Activated T-cell treated with anti-CD3 and anti-CD28 coated beads, Interleukin-2, amount 50 U/mL, for 4 hours (primary cell): ENCODE measurements at places on chromosomes 2 and 18. TPM values are rescaled to one million over a fixed set of nuclear protein-coding genes. Genes with fewer than 3 reads are reported as not detected.

The CYP26B1 gene
- total RNA-seq: not detected

The EPHA4 gene
- 2.4 TPM for total RNA-seq

The EFEMP1 gene
- total RNA-seq: 0.43 TPM

The RAMP1 gene
- total RNA-seq: 0.43 TPM

The DAW1 gene
- not detected for total RNA-seq

The GALNT3 gene
- 2.0 TPM for total RNA-seq

The SCG2 gene
- not detected for total RNA-seq

The CLEC4F gene
- not detected for total RNA-seq

The TUBA4B gene
- not detected for total RNA-seq

- no peak for DNase-seq
These were observed 148.5 kb upstream of the SATB2 start for GRCh38 chr2:199606193-199606780.

GRCh38 chr18:75478996-75479880 is 51.7 kb upstream of the SMIM21 start:
- no peak for DNase-seq

DNA sequence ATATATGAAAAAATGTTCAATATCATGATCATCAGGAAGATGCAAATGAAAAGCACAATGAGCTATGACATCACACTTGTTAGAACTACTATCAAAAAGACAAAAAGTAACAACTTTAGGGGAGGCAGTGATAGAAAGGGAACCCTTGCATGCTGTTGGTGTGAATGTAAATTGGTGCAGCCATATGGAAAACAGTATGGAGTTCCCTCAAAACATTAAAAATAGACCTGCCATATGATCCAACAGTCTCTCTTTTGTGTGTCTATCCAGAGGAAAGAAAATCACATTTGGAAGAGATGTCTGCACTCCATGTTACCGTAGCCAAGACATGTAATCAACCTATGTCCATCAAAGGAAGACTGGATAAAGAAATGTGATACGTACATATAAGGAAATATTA is 92.3 kb upstream of the ALKAL2 start:
- no peak for DNase-seq

DNA sequence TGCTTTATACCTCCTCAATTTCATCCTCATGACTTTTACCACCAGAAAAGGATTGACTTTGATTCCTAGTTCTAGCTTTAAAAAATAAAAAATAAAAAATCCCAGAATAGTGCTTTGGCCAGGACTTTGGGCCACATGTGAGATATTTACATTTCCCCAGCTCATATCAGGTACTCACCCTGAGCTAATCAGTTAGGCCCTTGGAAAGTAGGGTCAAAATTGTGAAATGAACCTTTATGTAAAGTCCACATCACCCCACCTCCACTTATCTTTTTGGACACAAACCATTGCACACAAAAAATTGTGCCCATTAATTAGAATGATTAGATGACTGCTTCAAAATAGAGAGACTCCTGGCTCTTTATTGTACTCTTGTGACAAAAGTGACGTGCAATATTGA is 17.2 kb downstream of the ME2 start:
- DNase-seq: no peak

DNA sequence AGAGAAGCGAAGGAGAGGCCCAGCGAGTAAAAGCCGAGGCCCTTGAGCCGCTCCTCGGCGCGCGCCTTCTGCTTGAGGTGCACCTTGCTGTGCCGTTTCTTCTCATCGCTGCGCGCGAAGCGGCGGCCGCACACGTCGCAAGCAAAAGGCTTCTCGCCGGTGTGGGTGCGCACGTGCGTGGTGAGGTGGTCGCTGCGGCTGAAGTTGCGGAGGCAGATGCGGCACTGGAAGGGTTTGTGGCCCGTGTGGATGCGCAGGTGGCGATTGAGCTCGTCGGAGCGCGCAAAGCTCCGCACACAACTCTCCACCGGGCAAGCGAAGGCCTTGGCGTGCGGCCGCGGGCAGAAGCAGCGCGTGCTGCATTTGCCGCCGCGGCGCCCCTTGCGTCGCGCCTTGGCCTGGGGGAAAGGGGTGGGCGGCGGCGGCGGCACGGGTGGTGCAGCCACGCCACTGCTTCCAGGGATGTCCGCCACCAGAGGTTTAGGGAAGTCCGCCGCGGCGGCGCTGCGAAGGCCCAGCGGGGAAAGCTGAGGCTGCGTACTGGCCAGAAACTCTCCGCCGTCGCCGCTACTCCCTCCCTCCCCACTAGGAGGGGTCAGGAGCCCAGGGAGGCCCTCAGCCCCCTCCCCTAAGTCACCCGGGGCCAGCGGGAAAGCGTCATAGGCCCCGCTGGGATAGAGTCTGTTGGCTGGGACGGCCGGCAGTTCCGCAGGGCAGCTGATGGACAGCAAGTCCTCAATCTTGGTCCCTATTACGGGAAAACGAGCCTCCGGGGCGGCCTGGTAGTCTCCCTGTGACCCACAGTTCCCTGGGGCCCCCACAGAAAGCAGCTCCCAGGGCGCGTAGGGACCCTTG is 1.7 kb downstream of the EGR4 start:
- no peak for DNase-seq

DNA sequence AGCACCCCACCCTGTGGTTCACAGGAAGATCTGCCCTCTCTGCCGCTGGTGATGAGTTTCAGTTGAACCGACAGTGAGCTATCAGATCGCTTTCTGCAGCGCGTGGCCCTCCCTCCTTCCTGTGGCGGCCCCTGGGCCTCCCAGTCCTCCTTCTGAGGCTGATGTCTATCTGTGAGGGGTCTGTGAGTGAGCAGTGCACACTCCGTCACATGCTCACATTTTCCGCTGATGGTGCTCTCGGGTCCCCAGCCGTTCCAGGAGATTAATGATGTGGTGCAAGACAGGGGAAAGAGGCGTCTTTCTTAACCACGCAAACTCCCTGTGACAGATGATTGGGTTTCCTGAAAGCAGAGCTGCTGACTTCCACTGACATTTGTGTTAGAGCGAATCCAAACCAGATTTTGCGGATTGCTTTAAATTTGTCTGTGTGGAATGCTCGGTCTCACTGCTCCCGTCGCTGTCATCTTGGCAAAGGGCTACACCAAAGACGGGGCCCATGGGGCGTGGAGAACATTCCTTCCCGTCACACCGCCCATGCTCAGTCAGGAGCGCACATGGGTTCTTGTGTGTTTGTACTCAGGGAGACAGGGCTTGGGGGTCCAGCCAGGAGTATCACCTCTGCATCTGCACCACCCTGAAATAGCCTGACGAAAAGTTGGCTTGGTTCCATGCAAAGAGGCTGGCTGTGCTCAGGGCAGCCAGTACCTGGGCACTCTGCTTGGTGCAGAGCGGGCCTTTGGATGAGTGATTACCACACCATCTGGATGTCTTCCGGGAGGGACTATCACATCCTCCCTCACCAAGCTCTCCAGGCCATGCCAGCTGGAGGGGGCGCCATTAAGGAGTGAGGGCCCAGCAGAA is 154.7 kb upstream of the HS6ST1 start:
- DNase-seq: no peak

DNA sequence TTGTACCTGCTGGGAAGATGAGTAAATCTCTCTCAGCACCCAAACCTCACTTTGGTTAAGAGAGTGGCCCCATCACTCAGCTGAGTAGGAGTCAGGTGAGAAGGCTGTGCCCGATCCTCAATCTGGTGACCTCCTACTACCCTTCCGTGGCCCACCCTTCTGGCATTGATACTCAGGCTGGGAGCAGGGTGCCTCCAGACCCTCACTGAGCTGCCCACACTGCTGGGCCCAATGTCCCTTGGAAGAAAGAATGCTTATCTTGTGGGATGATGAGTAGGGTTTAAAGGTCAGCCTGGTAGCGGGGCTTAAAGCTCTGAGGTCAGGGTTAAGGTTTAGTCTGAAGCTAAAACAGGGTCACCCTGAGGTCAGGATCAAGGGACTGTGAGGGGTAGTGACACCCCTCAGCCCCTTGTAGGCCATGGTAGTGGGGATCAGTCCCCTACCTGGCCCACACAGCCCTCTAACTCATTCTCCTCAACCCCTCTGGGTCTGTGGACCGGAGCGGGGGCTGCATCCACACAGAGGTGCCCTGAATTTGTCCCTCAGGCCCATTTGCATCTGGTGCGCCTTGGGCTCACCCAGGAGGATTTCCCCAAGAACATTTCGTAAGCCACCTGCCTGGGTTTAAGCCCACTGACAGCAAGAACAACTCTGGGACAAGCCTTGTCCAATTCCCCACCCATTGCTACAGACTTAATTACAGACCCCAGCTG is 123.8 kb downstream of the CYP26B1 start:
- no peak for DNase-seq

GRCh38 chr18:22394428-22394827 is 23.3 kb downstream of the CTAGE1 start:
- no peak for DNase-seq

DNA sequence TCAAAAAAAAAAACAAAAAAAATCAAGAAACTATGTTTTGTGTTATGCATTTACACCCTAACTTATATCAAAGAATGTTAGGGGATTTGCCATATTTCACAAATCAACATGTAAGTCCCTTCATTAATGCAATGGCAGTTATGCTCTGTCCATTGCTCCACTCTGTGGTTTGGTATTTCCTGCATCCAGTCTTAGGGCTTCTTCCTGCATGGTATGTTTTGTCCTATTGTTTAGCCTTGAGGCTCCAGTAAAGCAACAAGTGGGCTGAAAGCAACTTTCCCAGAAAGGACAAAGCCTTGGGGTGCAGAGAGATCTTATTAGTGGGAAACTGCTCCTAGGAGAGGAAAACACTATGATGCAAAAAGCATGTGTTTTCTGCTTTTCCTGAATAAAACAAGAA is 474.1 kb downstream of the IRS1 start:
- no peak for DNase-seq

DNA sequence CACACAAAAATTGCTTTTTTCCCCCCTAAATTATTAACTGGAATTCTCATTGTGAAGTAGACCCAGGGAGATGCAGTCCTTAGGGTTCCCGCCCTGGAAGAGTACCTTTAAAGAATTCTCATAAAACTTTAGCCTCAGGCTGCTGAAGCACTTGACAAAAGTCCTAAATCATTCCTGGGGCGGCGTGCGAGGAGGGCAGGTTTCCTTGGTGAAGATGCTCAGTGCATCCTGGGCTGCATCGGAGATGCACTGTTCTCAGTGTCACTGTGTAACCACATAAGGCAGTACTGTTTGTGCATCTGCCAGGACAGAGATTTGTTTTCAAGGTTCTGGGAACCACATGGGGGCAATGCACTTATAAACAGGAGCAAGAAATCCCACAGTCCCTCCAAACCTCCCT is 62.6 kb downstream of the ZNF236 start:
- DNase-seq: no peak

- DNase-seq: peak; percentile 62
These were observed at the start of gene ZBTB14 for GRCh38 chr18:5295231-5295920. Gene ZBTB14 (minus strand): TSS chr18:5295726. CDS start chr18:5293246, 2,480 bp downstream.

DNA sequence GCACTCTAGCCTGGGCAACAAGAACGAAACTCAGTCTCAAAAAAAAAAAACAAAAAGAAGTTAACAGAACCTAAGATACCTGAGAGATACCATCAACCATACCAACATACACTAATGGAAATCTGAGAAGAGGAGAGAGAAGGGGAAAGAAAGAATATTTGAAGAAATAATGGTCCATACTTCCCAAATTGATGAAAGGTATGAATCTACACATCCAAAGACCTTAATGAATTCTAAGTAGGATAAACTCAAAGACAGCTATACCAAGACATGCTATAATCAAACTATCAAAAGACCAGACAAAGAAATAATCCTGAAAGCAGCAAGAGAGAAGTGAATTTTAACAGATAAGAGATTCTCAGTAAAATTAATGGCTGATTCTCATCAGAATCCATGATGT is 109.6 kb downstream of the TRABD2A start:
- no peak for DNase-seq

DNA sequence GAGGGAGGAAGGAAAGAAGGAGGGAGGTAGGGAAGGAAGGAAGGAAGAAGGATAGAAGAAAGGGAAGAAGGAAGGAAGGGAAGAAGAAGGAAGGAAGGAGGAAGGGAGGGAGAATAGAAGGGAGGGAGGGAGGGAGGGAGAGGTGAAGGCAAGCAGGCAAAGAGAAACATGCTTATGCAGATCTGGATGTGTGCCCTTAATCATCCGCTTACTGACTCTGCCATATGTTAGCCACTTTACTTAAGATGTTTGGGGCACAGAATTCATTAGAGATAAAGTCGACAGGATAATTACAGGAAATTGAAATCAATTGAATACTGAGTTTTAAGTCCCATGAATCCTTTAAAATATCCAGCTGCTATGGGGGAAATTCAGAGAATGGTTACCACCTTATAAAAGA is 334.2 kb downstream of the GRB14 start:
- no peak for DNase-seq

DNA sequence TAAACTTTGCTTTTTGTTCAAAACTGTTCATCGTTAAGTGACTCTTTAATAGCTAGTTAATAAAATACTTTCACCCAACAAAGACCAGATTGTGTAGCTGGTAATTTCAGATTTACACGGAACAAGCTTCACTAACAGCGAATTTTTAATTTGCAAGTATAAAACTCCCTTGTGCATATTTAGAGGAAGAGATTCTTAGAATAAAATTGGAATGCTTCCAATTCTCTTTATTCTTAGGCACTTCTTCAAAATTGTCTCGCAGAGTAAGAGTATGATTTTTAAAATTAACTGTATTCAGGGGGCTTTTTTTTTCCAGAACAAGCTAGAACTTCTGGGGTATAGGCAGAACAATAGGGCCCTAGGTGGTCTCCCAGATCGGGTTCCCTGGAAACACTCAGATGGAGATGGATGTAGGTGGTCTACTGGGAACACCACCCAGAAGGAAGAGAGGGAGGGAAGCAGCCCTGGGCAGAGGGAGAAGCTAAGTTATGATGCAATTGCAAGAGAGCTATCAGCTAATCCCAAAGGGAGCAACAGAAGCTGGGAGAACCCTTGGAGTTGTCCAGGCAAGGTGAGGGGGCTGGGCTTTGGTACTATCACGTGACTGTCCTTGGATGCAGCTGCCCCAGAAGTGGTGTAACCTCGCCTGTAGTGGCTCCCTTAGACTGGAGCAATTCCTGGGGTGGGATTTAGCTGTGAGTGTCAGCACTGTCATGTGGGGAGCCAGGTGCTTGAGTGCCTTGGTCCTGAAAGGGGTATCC is 151.7 kb upstream of the ASB18 start:
- DNase-seq: no peak

DNA sequence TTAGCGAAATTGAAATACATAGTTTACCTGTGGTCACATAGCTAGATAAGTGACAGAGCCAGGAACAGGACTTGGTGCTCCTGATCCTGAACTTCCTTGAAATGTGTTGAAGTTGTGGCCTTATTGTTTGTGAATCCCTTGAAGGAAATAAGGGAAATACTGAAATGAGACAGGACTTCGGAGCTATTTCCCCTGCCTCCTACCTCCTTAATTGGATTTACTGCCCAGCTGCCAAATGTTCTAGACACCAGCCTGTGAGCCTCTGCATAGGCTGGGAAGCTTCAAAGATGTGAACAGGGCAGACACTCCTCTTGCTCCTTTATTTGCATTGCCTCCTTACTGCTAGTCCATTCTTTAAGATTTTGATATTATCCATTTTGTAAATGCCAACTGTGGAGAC is 135.2 kb downstream of the PRPF40A start:
- no peak for DNase-seq
